Right hindlimb (tissue), 1 donor: ENCODE measurements at places on chromosomes 2 and 18.

DNA sequence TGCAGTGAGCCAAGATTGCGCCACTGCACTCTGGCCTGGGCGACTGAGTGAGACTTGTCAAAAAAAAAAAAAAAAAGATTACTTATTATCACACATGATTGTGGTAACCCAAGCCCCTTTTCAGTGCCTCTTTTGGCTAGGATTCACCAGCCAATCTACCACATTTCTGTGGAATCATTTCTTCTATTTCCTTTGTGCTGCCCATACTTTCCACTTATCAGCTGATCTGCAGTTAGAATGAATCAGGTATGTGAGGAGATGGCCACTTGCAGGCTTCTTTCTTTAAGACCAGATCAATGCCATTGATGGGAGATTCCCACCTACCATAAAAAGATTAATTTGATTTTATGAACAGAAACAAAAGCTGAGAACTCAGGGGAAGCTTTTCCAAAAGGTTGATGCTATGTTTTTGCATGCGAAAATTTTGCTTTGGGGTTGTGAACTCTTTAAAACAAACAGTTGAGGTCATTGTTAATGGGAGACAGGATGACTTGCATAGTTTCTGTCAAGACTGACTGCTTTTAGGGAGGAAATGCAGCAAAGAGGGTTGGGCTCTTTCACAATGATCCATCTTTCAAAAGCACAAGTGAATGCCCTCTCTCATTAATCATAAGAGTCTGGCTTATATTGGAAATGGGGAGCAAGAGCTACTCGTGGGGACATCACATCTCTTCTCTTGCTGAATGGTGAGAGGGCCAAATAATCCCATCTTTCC, 66.9 kb upstream of the CYP26B1 start:
- no peak for DNase-seq

GRCh38 chr18:48640566-48641270, 101.9 kb downstream of the CTIF start:
- DNase-seq: peak; percentile 7

DNA sequence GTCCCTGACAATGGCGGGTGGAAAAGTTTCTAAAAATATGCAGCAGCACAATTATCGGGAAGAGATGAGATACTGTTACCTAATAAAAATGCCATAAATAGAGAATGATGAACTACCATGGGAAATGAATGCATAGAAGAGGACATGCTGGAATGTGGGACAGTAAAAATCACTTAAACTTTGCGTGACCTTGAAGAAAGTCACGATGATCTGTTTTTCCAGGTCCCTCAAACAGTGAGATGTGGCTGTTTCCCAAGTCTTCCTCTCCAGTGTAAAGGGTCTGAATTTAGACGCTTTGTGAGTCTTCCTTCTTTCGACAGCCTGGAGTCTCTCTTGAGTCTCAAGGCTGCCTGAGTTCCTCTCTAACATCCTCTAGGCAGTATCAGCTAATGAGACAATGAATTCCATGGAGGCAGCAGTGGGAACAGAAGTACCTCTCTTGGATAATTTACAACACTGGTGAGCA, 1.4 kb downstream of the CLUL1 start:
- DNase-seq: no peak

DNA sequence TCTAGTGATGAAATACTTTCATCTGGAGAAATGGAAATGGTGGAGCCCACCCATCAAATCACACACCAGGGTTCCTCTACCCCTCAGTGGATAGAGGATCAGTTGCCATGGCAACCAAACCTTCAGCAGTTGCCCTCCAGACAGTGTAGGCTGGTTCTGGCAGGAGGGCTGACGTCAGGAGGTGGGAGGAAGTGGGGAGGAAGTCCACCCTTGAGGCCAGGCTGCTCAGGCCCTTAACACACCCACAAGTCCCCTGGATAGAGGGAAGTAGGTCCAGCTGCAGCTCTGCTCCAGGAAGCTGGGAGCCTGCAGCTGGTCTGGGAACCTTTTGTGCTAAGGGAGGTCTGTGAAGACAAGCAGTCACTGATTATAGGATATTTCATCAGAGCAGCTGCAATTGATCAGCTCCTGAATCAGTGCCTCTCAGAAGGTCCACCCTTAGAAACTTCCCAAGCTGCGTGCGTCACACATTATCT, 186.6 kb downstream of the MTX2 start:
- peak; percentile 88 for DNase-seq

- no peak for DNase-seq
Observed at GRCh38 chr18:47501946-47502345, 250.5 kb upstream of the SKOR2 start.

- no peak for DNase-seq
Observed at GRCh38 chr2:138447889-138448570, 53.5 kb upstream of the SPOPL start.

GRCh38 chr18:20971886-20972267, 139.7 kb downstream of the ROCK1 start:
- no peak for DNase-seq

- DNase-seq: no peak
Observed at GRCh38 chr2:58651930-58652329, 410.8 kb upstream of the FANCL start.

- DNase-seq: no peak
Observed at GRCh38 chr2:37085731-37086147, 1.4 kb downstream of the GPATCH11 start.

DNA sequence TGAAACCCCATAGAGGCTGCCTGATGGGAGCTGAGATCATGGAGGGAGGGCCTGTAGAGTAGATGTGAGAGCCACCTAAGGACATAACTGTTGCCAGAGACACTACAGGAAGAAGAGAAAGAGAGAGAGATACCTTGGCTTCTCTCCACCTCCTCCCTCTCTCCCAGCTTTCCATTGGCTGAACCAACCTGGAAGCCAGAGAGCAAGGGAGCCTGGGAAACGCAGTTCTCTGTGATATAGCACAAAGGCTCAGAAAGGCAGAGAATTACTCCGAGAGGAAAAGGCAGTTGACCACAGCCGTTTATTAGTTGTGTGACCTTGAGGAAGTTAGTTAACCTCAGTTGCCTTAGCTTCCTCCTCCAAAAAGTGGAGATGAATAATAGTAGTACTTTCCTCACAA, 37.7 kb upstream of the MAT2A start:
- no peak for DNase-seq

DNA sequence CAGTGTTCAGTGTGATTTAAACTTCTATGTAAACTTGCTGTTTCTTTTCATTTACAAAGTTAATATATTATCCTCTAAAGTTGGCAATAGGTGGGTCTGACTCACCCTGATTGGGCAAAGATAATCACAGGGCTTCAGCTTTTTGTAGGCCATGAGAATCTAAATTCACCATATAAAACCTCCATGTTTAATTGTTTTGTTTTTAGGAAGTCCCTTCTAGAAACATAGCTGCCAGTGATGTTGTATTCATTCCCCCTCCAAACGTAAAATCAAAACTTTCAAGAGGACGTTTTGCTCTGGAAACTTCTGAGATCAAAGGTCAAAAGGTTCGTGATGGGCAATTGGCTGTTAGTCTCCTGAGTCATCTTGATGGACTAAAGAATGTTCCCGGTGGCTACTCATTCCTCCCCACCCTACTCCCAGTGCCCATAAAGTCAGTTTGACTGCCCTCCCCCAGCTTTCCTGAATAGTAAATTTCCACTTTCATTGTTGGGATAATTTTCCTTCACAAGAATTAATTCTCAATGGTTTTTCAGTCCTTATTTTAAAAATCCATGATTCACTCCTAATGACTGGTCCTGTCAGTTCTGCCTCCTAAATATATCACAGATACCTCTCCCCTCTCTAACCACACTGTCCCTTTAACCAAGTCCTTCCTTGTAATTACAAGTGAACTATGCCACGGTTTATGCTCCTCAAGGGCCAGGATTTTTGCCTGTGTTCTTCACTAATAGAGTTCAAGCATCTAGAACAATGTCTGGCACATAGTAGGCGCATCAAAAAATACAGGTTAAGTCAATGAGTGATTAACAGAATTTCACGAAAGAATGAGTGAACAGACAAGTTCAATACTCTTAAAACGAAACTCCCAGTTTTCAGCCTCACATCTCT, 164.4 kb upstream of the VRK2 start:
- no peak for DNase-seq

- no peak for DNase-seq
Observed at GRCh38 chr2:59044736-59045135, 803.6 kb upstream of the FANCL start.

DNA sequence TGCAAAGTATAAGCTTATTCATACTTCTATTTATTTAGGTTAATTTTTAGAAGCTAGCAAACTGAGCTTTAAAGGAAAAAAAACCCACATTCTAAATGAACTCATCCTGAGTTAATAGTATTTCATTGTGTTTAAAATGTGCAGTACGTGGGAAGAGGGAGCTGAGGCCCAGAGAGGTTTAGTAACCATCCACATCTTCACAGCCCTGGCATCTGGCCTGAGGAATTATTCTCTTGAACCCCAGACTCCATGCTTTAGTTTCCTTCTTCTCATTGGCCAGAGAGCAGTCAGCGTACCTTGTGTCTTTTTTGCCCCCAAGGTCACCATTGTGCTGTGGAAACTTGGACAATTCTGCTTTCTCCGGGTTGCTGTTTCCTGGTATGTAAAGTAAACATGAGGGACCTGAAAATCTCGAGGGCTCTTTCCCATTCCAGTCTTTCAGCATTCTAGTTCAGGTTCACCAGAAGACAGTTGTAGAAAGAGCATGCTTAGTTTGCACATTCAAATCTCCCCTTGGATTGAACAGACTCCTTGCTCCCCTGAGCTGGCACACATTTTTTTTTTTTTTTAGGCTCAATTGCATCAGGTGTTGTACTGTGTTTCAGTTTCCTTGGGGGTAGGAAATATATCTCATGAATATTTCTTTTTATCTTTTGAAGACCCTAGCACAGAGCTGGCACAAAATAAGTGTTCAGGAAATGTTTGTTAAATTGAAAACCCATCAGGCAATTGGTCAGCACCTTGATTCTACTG, 81.4 kb downstream of the MYCN start:
- DNase-seq: no peak

DNA sequence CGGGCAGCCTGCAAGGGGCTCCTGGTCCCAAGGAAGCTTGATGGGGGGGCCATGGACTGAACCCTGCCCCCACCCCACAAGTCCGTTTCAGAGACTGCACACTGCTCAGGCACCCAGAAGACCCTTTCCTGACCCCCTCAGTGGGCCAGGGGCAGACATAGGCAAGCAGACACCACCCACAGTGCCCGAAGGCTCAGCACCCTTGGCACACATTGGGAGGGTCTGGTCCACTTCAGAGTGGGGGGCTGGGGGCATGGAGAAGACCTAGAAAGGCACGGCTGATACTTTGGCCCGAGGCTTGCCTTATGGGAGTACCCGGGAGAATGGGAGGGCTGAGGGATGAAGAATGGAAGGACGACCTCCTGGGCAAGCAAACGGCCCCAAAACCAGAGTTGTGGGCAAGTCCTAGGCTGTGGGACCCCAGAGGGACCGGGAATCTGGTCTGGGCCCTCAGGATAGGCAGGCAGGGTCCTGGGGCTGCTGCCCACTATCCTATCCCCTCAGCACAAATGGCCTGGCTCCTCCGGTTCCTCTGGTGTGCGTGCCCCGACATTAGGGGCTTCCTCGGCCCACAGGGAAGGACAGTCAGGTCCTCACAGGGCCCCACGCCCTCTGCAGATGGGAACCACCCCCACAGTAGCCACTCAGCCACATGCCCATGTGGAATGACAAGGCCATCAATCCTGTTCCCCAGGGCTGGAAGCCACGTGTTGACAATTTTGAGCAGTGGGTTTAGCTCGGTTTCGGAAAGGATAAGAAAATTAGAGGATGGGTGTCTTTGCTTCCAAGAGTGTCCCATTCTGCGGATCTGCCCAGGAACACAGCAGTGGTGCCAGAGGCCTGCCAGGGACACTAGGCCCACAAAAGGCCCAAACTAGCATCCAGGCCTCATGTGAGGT, 15.0 kb upstream of the GPC1 start:
- peak; percentile 28 for DNase-seq

DNA sequence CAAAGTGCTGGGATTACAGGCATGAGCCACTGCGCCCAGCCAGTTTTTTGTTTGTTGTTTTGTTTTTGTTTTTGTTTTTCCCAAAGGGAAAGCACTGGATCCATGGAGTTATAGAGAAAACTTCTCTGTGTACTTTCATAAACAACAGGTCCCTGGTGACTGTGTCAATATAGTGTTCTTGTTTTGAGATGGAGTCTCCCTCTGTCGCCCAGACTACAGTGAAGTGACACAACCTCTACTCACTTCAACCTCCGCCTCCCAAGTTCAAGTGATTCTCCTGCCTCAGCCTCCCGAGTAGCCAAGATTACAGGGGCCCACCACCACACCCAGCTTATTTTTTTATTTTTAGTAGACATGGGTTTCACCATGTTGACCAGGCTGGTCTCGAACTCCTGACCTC, 16.5 kb downstream of the USP34 start:
- DNase-seq: no peak

DNA sequence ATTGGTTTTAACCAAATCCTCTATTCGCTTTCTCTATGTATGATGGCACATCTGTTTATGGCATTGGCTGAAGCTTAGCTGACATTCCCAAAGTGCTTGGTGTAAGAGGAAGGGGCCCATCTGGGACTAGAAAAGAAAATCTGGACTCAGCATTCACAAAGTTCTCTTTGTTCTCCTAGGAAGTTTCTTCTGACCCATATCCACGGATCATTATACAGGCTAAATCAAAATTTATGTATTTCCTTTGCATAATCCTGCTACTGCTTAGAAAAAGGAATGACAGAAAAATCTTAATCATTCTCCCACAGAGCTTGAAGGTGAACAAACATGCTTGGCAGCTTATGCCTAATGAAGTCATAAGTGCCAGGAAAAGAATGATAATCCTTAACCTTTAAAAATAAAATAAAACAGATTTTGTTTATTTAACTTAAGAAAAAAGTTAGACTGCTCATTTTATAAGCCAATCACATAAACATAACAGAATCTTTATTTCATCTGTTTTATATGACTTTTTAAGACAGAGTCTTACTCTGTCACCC, 88.4 kb downstream of the NYAP2 start:
- DNase-seq: no peak

GRCh38 chr2:30716123-30716900, 90.9 kb downstream of the CAPN13 start:
- DNase-seq: no peak

DNA sequence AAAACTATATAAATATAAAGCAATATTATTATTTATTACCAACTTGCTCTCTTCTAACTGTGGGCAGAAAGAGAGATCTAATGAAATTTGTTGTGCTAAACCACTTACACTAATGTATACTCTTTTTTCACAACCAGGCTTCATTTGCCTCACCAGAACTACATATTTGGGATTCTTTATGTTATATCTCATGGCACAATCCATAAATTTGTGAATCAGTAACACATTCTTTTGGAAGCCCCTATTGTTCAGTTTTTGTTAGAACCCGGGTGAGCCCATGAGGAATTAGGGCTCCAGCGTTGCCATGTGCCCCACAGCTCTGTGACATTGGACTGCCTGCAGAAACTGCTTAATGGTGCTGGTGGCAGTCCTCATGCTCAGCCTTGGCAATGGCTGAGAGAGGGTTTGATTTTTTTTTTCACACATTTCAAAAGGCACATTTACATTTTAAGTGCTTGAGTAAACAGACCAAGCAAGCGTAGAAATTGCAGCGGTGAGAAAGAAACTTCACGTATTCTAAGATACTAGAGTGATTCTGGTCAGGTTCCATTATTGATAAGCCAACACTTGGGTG, 15.3 kb downstream of the VIT start:
- DNase-seq: no peak

GRCh38 chr18:14074187-14074586, 58.0 kb downstream of the ZNF519 start:
- DNase-seq: no peak

- no peak for DNase-seq
Observed at GRCh38 chr2:186099826-186100225, 361.2 kb downstream of the FSIP2 start.
